Hindlimb muscle (tissue), 1 donor: ENCODE measurements at places on chromosomes 11 and 22. TPM values are rescaled to one million over a fixed set of nuclear protein-coding genes. Genes with fewer than 3 reads are reported as not detected.

The FAM181B gene
- 0.08 TPM for polyA plus RNA-seq

GRCh38 chr22:41380993-41381328 lies 781 bp upstream of the TEF start:
- DNase-seq = peak; percentile 81

The SEZ6L gene
- polyA plus RNA-seq = 0.31 TPM

The FDXACB1 gene
- polyA plus RNA-seq = 1.6 TPM

The ZNF214 gene
- polyA plus RNA-seq = 1.5 TPM

The CTSF gene
- 27.0 TPM for polyA plus RNA-seq

DNA sequence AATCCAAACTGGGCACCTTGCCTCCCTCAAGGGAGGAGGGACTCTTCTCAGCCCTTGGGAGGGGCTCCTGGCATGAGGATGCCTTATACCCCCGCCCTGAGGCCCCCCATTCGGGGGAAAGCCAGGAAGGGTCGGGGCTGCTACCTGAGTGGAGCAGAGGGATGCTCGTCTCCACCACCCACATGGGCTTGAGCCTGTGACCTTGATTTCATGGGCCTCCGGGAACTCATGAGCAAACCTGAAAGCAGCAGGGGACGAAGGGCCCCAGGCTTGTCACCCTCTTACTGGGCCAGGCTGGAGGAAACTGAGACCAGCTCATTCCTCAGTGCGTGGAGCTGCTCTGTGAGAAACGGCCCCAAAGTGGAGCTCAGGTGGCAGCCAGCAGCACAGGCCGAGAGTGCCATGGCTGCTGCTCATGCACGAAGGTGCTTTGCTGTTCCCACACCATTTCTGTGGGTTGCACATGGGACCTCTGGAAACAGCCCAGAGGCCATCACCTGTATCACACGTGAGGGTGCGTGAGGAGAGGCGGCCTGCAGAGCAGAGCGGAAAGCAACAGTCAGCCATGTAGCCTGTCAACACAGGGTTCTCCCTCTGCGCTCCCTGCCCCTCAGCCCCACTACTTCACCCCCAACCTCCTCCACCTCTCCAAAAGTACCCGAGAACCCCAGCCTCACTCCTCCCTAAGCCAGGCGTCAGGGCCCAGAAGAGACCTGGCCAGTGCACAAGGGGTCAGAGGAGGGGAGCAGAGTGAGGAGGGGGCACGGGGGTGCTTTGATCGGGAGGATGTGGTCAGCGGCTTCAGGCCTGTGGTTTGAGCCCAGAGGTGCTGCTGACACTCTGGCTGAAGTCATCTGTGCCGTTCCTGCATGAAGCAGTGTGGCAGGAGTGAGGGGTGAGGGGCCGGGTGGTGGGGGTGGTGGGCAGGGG lies 14.1 kb upstream of the IL2RB start:
- no peak for DNase-seq

The IL17REL gene
- not detected for polyA plus RNA-seq

DNA sequence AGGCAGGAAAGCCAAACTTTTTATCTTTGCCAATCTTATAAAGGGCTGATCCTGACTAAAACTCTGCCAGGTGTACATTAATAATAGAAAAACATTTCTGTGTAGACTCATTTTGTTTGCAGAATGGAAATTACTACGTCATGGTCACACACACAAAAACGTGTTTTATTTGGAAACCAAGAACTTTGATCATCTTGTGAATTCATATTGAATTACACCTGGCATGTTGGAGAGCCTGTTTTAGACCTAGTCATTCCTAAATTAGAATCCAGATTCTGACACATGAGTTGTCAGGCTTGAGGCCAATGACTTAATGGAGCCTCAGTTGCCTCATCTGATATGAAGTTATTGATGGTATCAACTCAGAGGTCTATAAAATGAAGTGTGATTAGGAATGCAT lies 235.6 kb upstream of the TENM4 start:
- no peak for DNase-seq

- no peak for DNase-seq
These were observed 174.4 kb downstream of the SWAP70 start for GRCh38 chr11:9838229-9838628.

DNA sequence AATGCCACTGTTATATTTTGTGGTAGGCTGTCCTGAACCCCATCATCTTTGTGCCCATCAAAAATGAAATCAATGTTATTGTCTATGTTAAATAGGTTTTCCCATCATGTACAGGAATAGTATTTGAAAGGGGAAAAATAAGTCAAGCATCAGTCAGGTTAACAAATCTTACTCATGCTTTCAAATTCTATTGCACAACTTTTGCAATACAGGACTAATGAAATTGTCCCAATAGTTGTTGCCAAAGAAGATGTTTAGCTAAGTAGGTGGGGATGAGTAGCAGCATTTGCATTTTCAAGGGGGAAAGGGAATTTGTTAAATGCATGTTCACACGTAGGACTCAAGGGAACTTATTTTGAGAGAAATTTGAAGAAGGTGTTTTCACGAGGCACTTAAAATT lies 962.1 kb downstream of the JRKL start:
- no peak for DNase-seq

GRCh38 chr11:78418584-78419211 lies 1.1 kb upstream of the GAB2 start:
- DNase-seq = no peak

The NPAS4 gene
- 0.21 TPM for polyA plus RNA-seq

The SERHL2 gene
- polyA plus RNA-seq = 4.9 TPM

DNA sequence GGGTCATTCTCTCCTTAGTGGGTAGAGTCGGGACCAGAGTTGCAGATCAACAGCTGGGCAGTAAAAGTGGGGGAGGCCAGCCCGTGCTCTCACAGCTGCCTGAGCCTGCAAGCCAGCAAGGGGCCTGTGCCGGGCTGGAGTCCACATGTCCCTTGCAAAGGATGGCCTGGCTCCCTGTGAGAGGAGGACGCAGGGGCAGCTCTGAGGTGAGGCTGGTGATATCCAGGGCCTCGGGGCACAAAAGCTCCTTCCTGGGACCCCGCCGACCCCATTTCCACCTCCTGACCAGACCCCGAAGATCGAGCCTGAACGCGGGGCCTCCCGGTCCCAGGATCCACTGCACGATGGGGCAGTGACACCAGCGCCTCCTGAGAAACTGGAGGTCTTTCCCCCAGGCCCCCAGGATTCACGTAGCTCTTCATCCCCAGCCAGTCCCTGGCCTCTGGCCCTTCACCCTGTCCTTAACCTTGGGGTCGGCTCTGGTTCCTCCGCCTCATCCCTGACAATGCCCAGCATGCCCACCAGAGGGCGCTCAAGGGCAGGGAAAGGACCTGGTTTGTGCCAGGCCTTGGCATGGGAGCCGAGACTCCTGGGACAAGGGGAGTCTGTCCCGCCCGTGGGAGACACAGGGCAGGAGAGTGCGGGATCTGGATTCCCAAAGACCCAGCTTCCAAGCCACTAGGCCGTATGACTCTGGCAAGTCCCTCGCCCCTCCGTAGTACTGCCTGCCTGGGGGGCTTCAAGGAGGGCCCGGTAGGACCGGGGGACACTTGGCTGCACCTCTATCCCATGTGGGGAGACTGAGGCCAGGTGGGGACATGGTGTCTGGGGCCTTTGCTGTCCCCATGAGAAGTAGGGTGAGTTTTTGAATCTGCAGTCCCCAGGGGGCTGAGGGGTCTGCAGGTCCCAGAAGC lies 17.8 kb upstream of the WNT7B start:
- peak; percentile 66 for DNase-seq

- no peak for DNase-seq
These were observed 21.2 kb upstream of the TRIM44 start for GRCh38 chr11:35641171-35641897.

DNA sequence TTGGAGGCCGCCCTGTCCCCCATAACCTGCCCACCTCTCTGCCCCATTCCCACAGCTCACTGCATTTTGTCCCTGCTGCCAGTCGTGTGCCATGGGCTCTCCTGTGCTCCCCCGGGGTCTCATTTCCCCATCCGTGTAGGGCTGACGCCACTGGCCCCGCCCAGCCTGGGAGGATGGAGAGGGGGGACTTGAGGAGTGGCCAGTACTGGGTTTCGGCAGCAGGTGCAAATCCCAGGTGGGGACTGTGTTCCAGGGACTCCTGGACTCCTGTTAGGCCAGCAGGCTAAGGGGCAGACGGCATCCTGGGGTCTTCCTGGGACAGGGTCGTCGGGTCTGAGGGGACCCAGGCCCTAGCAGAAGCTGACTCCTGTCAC lies 1.2 kb upstream of the MYO7A start:
- no peak for DNase-seq

DNA sequence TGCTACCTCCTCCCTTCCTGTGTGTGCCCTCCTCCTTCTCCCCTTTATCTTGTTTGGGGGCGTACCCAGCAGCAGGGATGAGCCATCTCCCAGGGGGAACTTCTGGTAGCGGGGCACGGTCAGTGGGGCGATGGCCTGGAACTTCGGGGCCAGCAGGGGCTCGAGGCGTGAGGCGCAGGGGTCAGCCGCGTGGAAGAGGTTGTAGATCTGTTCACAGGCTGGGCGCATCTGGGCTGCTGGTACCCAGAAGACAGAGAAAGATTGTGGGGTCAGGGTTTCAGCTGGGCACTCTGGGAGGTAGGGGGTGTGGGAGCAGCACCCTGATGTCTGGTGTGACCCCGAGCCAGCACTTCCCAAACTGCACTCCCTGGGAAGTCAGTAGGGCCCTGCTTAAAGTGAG lies 9.1 kb downstream of the PITPNM1 start:
- DNase-seq = no peak

DNA sequence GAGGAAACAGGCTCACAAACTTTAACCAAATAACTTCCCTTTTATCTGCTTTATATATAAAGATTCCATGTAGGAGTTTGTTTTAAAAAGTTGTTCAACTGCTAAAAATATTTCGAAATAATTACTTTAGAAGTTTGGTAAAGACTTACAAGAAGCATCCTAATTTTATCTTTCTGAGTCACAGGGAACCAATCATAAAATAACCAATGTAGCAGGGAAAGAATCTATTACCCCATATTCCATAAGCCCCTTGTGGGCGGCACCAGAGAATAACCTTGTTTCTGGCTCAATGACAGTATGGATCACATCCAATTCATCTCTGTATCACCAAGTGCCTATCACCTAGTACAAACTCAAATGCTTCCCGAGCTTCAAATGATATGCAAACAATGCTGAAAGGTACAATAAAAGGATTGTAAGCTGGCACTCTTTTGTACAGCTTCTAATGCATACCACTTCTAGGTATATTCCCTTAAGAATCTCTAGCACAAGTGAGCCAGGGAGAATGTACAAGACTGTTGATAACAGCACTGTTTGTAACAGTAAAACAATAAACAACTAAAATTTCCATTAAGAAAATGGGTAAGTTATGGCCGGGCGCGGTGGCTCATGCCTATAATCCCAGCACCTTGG lies 158.4 kb downstream of the ATG16L2 start:
- no peak for DNase-seq

DNA sequence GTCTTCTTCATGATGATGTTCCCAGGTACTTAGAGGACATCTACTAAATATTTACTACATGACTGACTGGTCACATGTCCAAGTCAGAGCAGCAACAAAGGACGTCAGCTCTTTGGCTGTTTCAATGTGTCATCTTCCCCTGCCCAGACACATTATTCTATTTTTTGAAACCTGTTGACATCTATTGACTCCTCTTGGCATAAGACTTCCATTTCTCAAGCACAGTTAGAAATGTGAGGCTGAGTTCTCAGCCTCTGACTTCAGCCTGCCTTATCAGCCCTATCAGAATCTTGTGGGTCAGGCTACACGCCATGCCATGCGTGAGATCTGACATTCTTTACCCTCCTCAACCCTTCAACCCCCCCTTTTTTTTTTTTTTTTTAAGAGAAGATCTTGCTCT lies 63.8 kb downstream of the SC5D start:
- DNase-seq = no peak

The SLC7A4 gene
- polyA plus RNA-seq = 1.3 TPM

- no peak for DNase-seq
These were observed 753 bp downstream of the PTPN5 start for GRCh38 chr11:18790883-18791206.
